ENCODE measurements at places on chromosomes 2 and 18.

DNA sequence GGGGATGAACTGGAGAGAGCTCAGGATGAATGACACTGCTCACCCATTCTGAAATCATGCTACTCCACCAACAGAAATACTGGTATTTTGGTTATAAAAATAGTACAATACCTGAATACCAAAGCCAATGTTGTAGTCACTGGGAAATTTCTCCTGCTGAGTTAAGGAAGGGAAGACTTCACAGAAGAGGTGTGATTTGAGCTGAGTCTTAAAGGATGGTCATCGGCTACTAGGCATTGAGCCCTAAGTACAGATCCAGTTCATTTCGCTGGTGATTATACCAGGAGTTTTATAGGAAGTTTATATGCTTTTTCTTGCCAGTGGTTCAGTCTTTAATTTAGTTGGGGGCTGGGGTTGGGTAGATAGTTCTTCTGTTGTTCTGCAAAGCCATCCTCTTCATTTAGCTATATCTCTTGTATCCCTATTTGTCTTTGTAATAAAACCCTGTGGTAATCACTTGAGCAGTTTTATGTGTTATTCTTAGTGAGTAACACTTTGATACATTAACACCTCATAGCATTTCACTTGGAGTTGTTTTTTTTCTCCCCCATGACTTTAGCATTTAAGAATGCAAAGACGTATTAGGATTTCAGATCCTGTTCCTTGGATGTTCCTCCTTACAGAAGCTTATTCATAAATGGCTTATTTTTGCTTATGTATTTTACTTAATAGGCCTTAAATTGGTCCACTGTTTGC, 239.9 kb upstream of the FOSL2 start:
- DNase-seq: no peak

GRCh38 chr2:217065695-217066405, 206.0 kb upstream of the TNP1 start:
- no peak for DNase-seq

DNA sequence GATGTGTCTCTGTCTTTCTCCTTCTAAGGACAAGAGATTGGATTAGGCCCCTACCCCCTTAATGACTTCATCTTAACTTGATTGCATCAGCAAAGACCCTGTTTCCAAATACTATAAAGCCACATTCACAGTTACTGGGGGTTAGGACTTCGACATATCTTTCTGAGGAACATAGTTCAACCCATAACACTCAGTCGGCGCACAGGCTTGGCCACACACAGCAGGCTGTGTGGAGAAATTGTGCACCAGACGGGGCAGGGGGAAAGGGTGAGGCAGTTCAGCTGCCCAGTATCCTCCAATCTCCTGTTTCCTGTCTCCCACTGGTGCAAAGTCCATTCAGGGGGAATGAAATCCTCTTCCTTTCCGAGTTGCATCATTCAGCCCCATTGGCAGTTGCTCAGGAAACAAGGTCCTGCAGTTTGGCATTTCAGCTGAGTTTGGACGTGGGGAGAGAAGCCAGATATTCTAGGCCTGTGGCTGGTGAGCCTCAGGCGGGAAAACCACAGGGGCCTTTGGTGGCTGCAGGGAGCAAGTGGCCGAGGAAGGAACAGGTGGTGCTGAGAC, 9.4 kb upstream of the RAPGEF4 start:
- DNase-seq: no peak

GRCh38 chr18:76986406-76986805, 146.2 kb downstream of the MBP start:
- no peak for DNase-seq

DNA sequence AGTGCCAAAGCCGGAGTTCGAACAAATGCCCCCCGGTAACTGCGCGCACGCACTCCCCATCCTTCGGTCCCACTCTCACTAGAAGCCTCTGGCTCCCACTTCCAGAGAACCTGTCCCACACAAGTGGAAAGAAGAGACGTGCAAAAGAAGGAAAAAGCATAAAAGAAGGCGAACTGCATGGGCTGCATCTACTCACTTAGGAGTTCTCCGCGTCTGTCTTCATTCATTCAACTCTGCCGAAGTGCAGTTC, 312 bp downstream of the NR4A2 start:
- no peak for DNase-seq

GRCh38 chr18:8462651-8463185, 146.5 kb upstream of the RAB12 start:
- DNase-seq: no peak

- DNase-seq: no peak
Observed at GRCh38 chr18:48909721-48910120, 41.0 kb downstream of the SMAD7 start.

GRCh38 chr2:224101820-224102630, 62.9 kb upstream of the SERPINE2 start:
- no peak for DNase-seq

DNA sequence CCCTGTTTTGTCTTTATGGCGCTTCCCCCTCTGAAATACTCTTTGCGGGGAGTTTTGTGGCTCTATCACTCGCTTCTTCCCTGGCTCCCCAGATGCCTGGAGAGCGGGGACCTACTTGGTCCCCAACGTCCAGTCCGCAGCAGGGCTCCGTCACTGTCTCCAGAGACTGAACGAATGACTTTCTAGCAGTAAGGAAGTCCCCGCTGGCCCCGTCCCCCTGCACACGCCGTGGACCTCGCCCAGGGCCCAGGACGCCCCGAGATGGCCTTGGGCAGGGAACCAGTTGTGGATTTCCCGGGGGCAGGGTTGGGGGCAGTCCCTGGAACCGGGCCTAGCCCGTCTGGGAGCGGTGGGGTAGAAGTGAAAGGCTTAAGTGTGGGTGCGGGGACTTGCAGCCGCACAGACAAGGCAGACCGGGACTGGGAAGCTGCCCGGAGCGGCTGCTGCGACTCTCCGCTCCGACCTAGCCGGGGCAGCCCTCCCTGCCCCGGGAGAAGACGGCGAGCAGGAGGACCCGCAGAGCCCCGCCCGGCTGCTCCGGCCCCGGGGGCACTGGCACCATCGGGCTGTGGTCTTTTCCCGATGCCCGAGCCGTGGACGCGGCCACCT, 821 bp upstream of the EPHA4 start:
- DNase-seq: peak; percentile 41

GRCh38 chr2:19868701-19869580, 32.8 kb downstream of the TTC32 start:
- peak; percentile 50 for DNase-seq

DNA sequence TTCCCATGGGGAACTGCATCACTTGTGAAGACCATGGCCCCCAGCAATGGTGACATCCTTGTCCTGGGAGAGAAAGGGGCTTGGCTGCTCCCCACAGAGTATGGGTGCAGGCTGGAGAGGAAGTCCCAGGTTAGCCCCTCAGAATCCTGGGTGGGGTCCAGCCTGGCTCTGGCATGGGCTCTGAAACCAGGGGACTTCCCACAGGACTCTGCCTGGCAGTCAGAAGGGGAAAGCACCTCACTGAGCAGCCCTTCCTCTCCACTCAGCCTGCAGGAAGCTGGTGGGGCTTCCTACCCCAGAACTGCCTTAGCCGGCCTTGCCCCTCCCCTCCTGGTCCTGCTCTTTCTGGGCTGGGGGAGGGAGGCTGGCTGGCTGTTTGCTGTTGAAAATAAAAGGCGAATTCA, 3.7 kb downstream of the NEURL3 start:
- DNase-seq: no peak

- no peak for DNase-seq
Observed at GRCh38 chr18:2959341-2959740, 53.6 kb downstream of the LPIN2 start.

Data from activated B cell treated with CpG ODN at 0.5 μM for 24 hours (primary cell).